ENCODE measurements at places on chromosomes 3 and 15.

DNA sequence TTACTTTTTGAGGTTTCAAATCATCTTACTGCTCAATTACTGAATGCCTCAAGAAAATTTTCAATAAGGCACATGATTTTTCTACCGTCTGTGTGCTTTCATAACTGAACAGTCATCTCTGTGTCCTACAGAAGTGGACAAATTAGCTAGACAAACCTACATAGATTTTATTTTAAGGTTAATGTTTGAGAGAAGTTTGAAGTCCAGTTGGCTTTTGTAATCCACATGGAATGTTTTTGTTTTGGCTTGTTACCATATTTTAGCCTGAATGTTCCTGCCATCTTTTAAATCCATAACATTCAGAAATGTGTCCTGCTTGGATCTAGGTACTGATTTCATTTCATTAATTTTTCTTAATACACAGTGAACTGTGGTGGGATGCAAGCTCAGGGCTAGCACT is 730.1 kb downstream of the IGSF11 start:
- DNase-seq: no peak

- no peak for DNase-seq
Measured at GRCh38 chr15:56871185-56871584, 47.3 kb upstream of the TCF12 start.

- DNase-seq: no peak
Measured at GRCh38 chr3:25448750-25449692, 21.0 kb downstream of the RARB start.

GRCh38 chr3:32406486-32407408 is 15.1 kb downstream of the CMTM7 start:
- no peak for DNase-seq

DNA sequence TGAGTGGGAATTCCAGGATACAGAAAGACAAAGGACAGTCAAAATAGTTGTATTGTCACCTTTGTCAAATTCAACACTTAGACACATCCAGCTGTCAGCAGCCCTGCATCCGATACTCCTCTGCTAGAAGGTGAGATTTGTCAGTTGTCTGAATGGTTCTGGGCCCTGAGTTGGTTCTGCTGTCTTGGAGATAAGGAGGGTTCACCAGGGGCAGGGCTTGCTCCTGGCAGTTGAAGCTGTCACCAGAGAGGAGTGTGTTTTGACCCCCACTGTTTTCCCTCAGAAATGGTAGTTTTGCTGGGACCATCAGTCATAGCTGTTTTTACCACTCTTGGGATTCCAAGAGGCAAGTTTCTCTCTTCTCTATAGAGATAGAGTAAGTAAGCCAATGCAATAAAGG is 3.2 kb upstream of the KY start:
- DNase-seq: no peak

- no peak for DNase-seq
Measured at GRCh38 chr15:70072479-70072878, 25.2 kb downstream of the TLE3 start.
